NCI-H2081 treated with DMSO at 0.1 percent for 48 hours (cell line): ENCODE measurements at places on chromosomes 11 and 22.

DNA sequence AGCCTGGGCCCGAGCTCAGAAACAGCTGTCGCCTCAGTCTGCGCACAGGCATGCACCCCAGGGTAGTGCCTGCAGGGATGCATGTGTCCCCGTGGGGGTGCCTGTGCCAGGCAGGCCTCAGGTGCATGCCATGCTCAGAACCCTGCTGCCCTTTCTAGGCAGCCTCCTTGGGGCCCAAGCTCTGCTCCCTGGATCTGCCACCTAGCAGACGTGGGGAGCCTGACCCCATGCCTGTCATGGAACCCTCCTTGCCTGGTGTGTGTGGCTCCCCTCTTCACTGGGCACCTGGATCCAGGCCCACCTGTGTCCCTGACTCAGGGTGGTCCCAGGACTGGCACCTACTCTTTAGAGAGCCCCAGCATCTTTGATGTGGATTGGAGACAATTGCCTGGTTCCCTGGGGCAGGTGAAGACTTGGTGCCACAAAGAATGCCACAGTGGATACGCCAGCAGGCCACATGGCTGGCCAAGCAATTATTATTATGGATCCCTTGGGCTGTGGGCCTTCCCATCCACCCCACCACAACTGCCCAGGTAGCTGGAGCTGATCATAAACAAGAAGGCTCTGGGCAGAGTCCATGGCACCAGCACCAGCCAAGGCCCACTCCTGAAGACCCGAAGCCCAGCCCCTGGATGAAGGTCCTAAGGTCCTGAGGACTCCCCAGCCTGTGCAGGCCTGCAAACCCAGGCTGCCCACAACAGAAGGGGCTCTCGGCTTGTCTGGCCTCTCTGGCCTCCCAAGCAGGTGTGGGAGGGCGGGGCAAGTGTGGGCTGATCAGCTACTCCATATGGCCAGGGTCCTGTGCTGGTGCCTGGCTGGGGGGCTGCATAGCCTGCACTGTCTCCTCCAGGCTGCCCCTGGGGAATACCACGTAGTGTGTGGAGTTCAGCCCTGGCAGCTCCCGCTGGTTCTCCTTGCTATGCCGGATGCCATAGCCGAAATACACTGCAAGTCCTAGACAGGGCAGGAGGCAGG, 3.8 kb downstream of the SLC7A4 start:
- DNase-seq, result no peak

DNA sequence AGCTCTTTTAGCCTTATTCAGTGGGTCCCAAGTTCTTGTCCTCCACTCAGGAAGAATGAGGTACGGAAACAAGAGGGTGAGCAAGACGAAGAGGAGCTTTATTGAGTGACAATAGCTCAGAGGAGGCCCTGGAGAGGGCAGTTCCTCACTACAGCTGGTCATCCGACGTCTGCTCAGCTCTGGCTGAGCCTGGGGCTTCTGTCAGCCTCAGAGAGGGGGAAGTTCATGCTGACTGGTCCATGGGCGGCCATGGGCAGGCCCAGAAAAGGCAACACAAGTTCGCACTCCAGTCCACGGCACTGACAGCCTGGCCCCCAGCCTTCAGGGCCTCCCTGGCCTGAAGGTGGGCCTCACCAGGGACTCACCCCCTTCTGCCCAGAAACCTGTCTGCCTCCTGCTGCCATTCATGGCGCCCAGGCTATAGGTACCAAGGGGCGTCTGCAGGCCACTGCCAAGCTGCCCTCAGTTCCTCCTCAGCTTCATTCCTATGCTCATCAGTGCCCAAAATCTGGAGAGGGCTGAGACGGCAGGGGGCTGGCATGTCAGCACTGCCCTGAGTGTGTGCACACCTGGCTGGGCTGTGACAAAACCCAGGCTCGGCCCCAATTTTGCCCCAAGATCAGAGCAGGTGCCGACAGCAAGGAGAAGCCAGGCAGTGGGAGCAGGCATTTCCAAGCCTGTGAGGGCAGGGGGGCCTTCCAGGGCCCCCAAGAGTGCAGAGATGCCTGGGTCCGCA, 21.7 kb upstream of the KIAA0930 start:
- no peak for DNase-seq

DNA sequence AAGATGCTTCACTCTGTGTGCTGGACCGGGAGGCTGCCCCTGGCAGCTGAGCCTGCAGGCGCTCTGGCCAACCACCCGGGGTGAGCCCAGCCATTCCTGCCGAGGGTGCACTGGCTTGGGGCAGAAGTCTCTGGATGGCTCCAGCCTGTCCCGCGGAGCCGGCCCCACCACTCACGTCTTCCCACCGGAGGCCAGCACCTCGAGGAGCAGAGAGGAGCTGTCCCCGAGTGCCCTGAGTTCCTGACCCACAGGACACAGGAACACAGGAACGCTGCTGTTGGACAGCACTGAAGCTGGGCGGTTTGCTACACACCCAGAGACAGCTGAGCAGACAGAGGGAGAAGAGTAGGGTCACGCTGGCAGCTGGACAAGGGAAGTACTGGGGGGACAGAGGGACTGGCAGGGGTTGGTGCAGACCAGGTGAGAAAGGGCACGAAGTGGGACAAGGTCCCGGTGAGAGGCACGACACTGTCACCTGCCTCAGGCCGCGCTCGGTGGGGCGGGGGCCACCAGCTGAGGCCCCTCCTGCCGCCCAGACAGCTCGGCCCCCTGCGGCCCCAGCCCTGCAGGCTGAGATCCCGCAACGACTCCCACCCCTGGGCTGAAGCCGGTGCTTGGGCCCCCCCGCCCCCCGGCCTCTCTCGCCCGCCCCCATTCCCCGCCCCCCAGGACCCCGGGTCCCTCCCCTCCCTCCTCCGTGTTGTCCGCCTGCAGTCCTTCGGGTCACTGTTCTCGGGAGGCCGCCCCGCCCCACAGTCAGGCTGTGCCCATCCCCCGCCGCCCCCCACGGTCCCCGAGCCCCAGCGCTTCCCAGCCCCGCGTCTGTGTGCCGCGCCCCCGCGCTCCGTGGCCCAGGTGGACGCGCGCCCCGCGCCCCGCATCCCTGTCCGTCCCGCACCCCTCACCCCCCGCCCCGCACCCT, 624 bp upstream of the B4GALNT4 start:
- DNase-seq, result no peak

- no peak for DNase-seq
Observed at GRCh38 chr11:121249039-121249663, 43.4 kb upstream of the SC5D start.

DNA sequence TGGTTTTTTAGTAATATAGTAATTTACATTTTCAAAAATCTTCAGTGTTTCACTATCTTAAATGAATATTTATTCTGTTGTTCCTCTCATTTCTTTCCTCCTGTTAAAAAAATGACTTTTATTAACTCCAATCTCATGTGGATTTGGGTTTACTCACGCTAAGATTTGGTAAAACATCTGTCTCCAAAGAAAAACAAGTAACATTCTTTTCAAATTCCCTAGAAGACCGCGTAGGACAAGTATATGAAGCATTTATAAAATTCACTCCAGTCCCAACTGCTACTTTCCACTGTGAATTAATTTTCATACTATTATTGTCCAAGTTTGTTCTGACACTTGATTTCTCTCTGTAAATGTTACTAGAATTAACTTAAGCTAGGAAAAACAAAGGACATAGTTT, 26.2 kb downstream of the SBF2 start:
- DNase-seq, result no peak

- no peak for DNase-seq
Observed at GRCh38 chr22:50306753-50307749, at the start of gene PLXNB2. PLXNB2 (minus strand) TSS chr22:50307646; CDS start chr22:50290584, 17,062 bp downstream.

DNA sequence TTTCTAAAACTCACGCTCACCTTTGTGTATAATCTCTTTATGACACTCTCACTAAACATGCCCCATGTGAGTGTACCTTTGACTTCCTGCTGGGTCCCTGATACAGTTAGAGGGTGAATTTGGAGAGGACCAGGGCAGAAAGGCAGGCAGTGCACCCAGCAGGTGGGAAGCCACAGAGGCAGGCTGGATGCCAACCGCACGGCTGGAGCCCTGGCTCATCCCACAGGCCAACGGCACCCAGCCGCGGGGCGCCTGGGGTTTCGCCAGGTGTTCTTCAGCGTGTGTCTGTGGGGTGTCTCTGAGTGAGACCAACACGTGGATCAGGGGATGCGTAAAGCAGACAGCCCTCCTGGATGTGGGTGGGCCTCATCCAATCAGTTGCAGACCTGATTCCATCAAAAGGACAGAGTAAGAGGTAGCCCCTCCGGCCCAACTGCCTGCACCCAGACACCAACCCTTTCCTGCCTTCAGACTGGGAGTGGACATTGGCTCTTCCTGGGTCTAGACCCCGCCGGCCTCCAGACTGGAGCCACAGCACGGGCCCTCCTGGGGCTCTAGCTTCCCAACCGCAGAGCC, 51.6 kb downstream of the DHCR7 start:
- peak; percentile 19 for DNase-seq
